Lung (tissue), 17 donors: ENCODE measurements at places on chromosomes 6 and 20.

DNA sequence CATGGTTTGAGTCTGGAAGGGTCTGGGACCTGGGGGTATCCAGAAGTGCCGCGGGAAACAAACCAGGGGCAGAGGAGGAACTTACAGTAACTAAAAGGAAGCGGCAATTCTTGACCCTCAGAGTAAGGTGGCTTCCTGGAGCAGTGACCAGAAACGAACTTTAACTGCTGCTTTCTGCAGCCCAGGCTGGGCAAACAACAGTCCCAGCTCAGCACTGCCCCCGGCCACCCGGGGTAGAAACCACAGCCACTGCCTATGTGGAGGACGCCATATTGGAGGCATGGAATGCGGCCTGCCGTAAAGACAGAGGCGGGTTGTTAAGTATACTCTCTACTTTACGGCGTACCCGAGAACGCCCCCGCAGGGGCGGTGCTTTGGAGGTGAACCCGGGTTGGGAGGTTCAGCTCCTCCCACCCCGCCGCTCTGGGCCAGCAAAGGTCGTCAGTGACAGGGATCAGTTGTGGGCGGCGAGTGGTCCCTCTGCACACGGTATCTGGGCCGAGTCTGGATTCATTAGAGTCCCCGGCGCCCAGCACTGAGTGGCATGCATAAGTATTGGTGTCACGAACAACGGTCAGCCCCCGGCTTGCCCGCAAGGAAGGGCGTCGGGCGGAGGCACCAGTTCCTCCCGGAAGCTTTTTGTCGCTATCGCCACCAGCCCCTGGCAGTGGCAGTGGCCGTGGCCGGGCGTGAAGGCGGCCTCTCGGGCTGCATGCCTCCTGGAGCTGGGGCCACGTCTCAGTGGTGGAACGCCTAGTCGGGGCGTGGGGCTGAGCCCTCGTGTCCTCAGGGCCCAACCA, at the start of gene PDSS2:
Gene PDSS2, minus strand, starts transcription at position 282 of the 800 bp plus-strand sequence. Its CDS starts 279 bp downstream, at position 3.
- DNase-seq: peak; percentile 98

GRCh38 chr6:161439093-161439492, 165.2 kb upstream of the AGPAT4 start:
- no peak for DNase-seq

GRCh38 chr20:44781791-44782190, 28.6 kb downstream of the RIMS4 start:
- DNase-seq: no peak

GRCh38 chr6:88666901-88667300, 296.5 kb downstream of the RNGTT start:
- DNase-seq: no peak

DNA sequence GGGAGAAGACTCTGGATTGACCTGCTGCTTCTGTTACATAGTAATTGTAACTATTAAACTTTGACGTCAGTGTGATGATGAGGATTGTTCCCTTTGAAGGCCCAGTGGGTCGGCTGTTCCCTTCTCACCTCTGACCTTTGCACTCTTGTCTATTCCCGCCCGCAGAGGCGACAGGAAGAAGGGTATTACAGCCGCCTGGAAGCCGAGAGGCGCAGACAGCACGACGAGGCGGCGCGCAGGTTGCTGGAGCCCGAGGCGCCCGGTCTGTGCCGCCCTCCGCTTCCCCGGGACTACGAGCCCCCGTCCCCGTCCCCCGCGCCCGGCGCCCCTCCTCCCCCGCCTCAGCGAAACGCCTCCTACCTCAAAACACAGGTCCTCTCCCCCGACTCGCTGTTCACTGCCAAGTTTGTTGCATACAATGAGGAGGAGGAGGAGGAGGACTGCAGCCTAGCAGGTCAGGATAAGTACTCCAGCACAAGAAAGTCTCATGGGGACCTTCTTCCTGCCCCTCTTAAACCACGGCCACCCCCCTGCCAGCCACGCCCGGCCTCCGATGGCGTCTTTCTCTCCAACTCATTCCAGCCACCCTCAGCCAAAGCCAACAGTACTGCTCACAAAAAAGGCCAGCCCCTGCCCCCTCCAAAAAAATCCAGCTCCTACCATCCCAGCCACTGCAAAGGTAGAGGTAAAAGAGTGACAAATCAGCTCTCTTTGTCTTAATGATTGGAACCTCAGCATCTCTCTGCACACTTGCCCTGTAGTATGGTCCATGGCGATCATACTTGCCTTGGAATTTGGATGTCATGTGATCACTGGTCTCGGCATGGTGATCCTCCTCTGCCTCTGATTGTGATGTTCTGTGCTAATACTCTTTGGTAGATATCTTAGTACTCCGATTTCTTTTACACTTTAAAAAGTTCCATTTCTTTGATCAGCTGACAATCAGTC, 31.6 kb upstream of the KIF25 start:
- DNase-seq: no peak

DNA sequence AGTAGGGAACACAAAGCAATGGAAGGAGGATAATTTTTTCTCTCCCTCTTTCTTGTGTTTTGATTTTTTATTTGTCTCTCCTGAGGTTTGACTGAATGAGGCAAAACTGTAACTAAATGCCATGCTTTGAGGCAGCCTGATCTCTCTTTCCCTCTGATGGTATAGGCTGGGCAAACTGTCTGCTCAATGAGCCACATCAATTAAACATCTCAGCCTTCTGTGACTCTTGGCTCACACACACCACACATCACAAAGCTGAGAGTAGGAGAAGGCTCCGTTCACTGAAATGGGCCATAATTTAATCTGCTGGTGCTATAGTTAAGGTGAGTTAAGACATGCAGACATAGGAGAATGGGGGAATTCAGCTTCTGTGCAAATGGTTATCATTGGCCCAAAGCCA, 28.1 kb upstream of the SCGN start:
- peak; percentile 13 for DNase-seq

GRCh38 chr6:2944405-2945152, 26.8 kb downstream of the SERPINB6 start:
- no peak for DNase-seq

- no peak for DNase-seq
Measured at GRCh38 chr20:43188861-43189553, 699 bp downstream of the PTPRT start.

GRCh38 chr20:31721408-31722256, 1.0 kb downstream of the BCL2L1 start:
- no peak for DNase-seq

DNA sequence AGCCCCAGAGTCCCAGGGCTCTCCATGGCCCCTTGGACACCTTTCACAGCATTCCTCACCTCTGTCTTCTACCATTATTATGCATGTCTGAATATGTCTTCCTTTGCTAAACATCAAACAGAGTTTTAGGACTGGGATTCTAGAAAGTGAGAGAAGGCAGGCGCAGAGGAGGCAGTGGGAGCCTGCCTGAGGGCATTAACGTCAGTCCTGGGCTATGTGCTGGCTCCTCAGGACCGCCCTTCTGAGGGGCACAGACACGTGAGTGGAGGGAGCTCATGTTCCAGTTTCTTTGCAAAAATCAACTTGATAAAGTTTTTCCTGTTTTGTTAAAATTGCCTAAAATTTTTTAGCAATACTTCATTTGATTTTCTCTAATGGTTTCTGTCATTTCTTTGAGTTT, 38.0 kb downstream of the C6orf15 start:
- no peak for DNase-seq

- DNase-seq: no peak
Measured at GRCh38 chr6:149445573-149445972, 39.2 kb downstream of the ZC3H12D start.

- peak; percentile 31 for DNase-seq
Measured at GRCh38 chr6:46808806-46809205, 15.6 kb downstream of the MEP1A start.

GRCh38 chr20:10721976-10722375, 48.2 kb upstream of the JAG1 start:
- DNase-seq: no peak

DNA sequence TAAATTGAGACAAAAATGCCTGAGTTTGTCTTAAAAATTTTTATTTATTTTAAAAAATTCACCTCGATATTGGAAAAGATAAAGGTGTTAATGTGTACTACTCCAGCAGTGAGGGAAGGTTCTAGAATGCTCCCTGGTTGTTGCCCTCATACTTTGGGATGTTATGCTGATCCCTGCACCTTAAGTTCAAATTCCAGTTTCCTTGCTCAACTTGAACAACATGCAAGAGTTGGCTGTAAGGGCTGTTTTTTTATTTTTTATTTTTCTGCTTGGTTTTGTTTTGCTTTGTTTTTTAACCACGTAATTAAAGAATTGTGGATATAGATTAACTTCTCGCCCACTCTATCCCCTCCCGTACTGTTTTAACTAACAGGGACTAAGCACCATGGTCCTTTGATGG, 158.7 kb upstream of the CITED2 start:
- peak; percentile 7 for DNase-seq

GRCh38 chr6:130482645-130483390, 117.0 kb downstream of the TMEM200A start:
- DNase-seq: no peak

- DNase-seq: no peak
Measured at GRCh38 chr6:47483853-47484546, 6.4 kb downstream of the CD2AP start.

DNA sequence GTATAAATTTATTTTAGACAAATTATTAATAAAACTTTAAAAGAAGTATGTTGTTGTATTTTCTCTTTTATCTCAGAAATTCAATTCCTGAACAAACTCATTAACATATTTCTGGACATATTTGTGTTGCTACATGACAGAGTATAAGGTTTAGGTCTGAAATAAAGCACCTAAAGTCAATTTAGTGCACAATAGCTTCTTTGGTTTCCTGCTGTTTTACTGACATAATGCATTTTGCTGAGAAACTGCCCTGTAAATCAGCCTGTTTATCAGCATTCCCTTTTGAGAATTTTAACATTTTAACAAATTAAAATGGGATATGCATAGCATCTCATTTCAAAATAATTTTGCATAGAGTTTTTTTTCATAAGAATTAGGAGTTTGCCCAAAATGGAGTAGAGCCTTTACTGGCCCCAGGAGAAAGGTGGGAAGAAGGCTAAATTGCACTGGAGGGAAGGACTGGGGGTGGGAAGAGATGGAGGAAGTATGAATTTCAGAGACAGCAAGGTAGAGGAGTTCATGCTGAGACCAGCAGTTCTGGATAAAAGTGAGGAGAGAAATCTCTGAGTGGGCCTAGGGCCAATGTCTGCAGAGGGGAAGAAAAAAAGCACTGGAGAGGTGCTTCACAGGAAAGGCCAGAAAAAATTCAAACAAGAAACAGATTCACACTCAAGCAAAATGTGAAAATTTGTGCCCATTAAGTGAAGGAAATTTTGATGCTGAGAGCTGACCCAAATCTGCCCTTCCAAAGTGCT, 324.2 kb upstream of the HSF2 start:
- no peak for DNase-seq

DNA sequence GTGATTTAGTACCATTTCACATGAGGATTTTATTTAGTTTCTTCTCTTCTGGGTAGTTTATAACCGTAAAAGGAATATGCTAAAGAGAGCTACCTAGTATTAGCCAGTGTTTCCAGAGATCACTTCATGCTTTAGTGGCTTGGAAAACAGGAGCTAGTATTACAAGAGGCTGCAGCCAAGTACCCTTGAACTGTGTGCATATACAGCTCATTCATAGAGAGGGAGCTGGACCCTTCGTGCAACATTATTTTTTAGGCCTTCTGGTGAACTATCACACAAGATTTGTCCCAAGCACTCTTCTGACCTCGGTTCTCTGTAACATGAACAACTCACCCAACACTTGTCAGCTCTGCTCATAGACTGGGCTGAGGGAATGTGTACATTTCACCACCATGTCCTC, 74.9 kb upstream of the RIN2 start:
- peak; percentile 37 for DNase-seq

DNA sequence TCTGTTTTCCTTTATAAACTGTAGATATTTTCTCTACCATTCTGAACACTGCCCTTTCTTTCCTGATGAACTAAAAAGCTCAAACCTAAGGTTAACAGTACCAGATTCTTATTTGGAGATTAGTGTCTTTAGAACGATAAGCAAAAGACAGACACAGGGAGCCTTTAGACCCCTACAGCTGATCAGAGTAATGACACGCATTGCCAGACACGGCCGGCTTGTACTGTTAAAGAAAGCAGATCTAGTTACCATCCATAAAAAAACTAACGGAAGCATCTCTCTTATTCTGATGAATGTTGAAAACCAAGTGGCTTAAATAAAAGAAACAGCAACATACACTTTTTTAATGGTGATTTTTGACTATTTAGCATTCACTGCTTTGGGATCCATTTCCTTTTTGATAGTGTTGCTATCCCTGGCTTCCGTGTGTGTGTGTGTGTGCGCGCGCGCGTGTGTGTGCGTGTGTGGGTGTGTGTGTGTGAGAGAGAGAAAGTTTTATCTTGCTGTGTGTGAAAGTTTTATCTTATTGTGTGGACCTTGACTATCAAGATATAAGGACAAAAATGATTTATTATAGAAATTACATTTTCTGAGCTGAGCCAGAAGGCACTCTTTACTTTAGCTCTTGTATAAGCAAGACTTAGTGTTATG, 95.6 kb upstream of the SLC35B3 start:
- peak; percentile 34 for DNase-seq

GRCh38 chr6:22754061-22754460, 184.7 kb downstream of the HDGFL1 start:
- DNase-seq: no peak

DNA sequence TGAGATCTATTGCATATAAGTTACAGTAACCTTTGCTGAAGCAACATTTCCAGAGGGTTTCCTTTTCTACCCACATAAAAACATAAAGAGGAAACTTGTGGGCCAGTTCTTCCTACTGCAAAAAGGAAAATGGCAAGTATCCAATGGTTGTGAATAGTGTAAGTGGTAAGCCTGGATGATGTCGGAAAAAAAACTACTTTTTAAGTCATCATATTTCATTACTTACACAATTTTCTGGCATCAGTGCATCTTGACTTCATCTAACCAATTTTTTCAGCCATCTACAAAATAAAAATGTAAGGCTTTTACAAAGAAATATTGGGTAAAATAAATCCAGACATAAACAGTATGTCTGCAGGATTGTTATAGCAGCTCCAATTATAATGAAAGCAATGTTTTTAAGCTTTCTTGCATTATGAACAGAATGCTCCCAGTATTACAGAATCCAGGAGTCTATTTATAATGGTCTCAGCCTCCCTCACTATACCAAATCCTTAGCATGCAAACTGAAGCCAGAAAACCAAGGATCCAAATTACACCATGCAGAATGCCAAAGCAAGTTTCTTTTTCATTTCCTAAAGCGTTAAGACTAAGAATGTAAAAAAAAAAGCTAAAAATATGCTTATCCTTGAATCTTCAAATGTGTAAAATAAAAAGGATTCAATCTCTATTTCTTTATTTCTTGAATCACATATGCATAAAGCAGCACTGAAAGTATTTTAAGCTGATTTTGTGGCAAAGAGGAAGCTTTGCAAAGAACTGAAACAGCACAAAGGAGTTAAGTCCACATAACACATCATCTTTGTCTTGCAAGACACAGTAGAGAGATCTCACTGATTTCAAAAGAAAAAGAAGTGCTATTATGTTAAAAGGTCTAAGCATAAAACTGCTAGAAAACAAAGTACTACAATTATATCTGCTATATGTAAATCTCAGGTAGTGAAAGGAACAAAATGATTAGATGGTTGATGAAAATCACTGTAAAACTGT, 126.8 kb upstream of the HMGCLL1 start:
- peak; percentile 92 for DNase-seq

GRCh38 chr6:68740828-68741500, 105.9 kb downstream of the ADGRB3 start:
- no peak for DNase-seq

- DNase-seq: peak; percentile 95
Measured at GRCh38 chr6:35497571-35498421, 917 bp upstream of the TEAD3 start.

- DNase-seq: peak; percentile 37
Measured at GRCh38 chr6:30219244-30219643, 6.0 kb upstream of the TRIM26 start.

GRCh38 chr6:29477923-29478450, 9.8 kb downstream of the MAS1L start:
- no peak for DNase-seq

GRCh38 chr20:5369629-5370028, 52.9 kb upstream of the PROKR2 start:
- no peak for DNase-seq
